T-cell (primary cell): ENCODE measurements at places on chromosomes 5 and 9. TPM values are rescaled to one million over a fixed set of nuclear protein-coding genes. Genes with fewer than 3 reads are reported as not detected.

DNA sequence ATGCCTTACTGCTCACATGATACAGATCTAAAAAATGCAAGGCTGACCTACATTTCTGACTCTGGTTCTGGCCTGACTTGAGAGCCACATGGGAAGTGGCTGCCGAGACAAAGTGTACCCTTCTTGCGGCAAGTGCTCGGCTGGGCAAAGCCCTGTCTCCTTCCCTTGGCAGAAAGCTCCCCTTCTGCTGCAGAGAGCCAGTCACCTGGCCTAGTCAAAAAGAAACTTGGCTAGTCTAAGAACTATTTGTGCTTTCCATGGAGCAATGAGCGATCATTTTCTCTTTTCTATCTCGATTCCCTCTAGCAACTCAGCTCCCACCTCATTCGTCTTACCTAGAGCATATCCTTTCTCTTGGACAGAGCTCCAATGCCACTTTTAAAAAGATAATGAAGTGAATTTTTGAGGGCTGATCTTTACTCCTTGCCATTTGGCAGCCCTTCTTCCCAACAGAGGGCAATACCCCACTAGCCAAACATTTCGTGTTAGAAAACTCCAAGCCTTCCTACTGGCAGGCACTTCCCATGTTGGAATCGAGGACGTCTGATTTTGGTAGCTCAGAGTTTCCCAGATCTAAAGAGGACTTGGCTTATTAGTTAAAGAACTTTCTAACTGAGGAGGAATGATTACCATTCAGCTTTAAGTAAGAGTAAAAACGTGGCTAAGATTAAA is 108.1 kb upstream of the PRRC1 start:
- H3K36me3 ChIP-seq: no peaks in the 10 kb centered on the region
- H3K4me1 ChIP-seq: no peaks in the 10 kb centered on the region
- no peak for DNase-seq
- no peak overlapping the region for H3K27ac ChIP-seq
- no peaks in the 10 kb centered on the region for H3K27me3 ChIP-seq
- H3K4me3 ChIP-seq: no peak overlapping the region

GRCh38 chr5:35847961-35848360 is 8.7 kb upstream of the IL7R start:
- H3K4me1 ChIP-seq: peaks cover 32% of the 10 kb centered on the region
- no peak for DNase-seq
- H3K27ac ChIP-seq: no peak overlapping the region
- H3K36me3 ChIP-seq: no peaks in the 10 kb centered on the region

The PCDHB7 gene
- total RNA-seq: not detected

DNA sequence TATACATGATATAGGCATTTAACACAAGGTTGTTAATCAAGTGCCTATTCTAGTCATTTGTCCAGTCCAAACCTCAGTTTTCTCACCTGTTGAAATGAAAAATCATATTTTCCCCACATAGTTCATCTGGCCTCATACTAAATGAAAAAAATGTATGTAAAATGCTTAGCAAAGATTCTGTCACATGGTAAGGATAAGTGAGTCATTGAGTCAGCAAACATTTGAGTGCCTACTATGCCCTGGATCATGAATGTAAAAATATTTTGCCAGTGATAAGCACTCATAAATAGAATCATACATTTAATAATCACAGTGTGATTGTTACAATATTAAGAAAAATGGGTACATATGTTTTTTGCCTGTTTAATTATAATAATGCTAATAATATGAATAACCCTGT is 181.2 kb upstream of the PAPPA start:
- DNase-seq: no peak
- no peaks in the 10 kb centered on the region for H3K36me3 ChIP-seq
- H3K27me3 ChIP-seq: no peaks in the 10 kb centered on the region
- H3K27ac ChIP-seq: no peak overlapping the region
- H3K4me1 ChIP-seq: no peaks in the 10 kb centered on the region
- H3K4me3 ChIP-seq: no peak overlapping the region

DNA sequence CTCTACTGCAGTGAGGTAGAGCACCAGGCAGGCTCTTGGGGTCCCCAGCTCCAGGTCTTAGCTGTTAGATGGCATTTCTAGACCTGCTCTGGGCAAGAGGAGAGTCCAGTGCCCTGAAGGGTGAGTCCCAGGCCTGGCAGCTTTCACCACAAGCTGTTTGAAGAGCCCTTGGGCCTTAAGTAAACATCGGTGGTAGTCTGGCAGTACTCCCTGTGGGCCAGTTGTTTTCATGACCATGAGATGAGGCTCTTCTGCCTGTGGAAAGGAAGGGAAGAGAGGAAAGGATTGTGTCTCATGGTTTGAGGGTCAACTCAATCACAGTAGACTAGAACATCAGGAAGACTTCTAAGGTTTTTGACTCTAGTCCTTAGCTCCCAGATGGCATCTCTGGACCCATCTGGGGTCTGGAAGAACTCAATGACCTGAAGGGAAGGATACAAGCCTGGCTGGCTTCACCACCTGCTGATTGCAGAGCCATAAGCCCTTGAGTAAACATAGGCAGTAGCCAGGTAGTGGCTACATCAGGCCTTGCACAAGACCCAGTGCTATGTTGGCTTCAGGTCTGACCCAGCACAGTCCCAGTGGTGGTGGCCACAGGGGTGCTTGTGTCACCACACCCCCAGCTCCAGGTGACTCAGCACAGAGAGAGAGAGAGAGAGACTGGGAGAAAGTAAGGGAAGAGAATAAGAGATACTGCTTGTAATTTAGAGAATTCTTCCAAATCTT is 114.3 kb upstream of the PCSK5 start:
- no peak for DNase-seq
- H3K36me3 ChIP-seq: no peaks in the 10 kb centered on the region
- no peaks in the 10 kb centered on the region for H3K4me1 ChIP-seq
- H3K27me3 ChIP-seq: peaks cover 2% of the 10 kb centered on the region
